Activated T-cell treated with anti-CD3 and anti-CD28 coated beads for 4 hours (primary cell): ENCODE measurements at places on chromosomes 12 and 14.

DNA sequence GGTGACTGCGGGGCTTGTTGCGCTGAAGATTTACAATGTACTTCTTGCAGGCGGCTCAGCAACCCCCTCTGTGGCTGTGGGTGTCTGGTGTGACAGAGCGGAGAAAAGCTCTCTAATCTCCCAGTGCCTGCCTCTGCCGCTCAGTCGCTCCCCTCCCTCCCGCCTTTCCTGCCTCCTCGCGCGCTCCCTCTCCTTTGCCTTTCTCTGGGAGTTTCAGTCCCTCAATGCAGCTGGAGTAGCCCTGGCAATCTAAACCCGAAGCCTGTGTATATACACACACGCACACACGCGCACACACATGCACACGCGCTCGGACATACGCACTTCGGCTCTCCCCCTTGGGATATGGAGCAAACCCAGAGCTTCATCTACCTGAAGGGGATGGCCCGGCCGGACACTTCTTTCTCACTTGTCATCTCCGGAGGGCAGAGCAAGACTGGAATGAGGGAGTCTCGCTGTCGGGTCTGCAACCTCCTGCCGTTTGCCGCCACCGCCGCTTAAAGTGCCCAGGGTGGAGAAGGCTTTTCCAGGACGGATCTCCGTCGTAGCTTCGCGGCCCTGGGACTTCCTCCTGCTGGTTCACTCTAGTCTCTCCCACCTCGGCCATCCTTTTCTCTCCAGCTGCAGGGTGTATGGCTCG, 599 bp upstream of the TRHDE start:
- no peak for DNase-seq

DNA sequence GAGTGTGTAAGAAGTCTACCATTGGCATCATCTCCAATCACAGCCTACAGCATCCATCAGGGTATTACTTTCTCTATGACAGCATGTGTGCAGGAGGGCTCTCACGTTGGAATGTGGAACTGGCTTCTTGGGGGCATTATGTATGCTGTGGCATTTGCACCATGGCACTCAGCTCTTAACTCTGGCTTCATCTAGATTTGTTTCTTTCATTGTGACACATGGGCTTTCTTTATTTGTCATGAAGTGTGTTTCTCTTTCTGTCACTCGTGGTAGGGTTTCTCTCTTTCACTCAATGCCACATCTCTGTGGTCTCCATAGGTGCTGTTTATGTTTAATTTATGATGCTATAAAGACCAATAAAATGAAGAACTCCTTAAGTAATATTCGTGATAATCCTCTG, 191.2 kb upstream of the GARIN2 start:
- DNase-seq = no peak

DNA sequence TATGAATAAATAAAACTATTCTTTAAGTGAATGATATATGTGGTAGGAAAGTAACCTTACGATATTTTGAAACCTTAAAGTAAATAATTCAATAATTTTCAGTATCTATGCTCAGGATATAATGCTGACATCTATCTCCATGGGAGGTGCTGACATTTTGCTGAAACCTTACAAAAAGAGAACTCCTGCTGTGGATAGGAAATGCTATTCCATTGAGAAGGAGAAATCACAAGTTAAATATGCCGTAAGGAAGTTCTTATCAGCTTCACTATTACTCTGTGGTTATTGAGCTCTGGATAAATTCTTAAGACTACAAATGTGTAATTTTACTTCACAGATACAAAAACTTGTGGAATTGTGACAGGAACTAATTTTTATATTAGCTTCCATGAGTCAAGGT, 722.1 kb downstream of the TMTC2 start:
- DNase-seq = no peak

GRCh38 chr14:87975636-87976035, 17.3 kb downstream of the GALC start:
- DNase-seq = no peak

DNA sequence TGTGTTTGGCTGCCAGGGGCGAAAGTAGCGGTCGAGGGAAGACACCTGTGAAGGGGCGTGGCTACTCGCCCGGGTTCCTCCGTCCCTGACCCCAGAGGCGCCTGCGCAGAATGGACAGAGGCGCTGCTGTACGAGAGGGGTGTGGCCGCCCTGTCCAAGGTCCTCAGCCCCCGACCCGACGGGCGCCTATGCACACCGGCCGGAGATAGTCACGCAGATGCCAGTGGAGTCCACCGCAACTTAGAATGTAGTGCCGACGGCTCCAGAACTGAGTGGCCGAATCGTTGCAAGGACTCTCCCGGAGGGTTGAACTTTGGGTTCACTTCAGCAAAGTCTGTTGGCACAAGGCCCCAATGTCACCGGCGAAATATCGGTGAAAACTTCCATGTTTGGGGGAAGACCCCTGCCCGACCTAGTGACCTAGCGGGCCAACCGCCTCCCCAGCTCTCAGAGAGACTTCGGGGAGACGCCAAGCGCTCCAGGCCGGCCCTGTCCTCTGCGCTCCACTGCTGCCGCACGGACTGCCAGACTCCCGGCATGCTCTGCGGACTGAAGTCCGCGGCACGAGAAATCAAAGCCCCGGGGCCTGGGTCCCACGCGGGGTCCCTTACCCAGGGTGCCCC, 541 bp upstream of the RNU6-7 start:
- peak; percentile 50 for DNase-seq

DNA sequence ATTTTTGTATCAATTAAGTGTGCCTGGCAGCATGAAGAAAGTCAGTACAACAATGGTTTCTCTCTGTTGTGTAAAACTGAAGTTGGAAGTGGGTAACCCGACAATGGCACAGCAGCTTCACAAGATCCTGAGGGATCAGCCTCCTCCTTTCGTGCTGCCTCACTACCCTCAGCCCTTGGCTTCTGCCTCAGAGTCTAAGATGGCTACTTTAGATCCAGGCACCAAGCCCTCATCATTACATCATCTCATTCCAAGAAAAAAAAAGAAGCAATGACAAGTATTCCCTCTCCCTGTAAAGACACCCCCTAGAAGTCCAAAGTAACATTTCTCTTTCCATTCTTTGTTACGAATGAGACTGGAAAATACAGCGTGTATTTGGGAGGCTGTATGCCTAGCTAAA, 92.6 kb downstream of the DNAI7 start:
- no peak for DNase-seq

GRCh38 chr12:70351076-70351475, 15.0 kb upstream of the KCNMB4 start:
- no peak for DNase-seq

- DNase-seq = no peak
Observed at GRCh38 chr12:1131811-1132224, 140.8 kb downstream of the ERC1 start.

DNA sequence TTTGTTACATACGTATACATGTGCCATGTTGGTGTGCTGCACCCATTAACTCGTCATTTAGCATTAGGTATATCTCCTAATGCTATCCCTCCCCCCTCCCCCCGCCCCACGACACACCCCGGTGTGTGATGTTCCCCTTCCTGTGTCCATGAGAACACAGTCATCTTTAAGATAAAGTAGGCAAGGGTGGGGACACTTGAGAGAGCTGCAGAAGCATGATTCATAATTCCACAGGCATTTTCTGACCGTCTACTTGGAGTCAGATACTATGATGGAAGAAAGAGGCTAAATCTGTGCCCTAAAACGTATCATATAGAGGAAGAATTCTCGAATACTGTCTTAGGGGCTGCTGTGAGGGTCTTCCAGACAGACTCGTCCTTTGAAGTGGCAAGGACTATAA, 145.9 kb upstream of the VASH1 start:
- no peak for DNase-seq
